ENCODE measurements at places on chromosomes 6 and 20.

DNA sequence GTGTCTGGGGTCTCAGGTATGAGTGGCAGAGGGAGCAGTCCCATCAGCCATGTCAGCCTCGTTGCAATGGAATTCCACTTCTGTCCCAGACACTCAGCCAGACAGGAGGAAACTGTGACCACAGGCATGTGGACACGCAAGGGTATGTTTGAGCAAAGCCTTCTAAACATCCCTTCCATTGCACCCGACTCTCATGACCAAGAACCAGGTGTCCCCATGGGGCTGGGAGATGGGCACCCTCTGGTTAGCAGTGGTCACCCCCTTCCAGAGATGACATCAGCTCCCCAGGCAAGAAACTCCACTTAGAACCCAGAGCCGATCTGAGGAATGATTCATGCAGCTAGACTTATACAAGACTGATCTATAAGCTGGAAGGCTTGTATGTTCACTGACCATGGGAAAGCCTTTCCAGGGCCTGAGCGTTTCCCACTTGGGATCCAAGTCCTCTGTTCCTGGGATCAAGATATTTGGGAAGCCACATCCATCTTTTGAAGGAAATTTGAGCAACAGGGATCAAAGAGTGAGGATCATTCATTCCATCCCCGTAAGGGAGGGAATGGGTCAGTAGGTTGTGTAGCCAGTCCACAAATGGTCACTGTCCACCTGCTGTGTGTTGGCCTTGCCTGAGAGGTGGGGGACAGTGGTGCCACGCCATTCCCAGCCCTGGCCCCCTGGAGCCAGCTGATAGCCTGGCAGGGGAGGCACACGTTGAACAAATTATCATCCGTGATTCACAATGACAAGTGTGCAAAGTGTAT, 3.9 kb upstream of the MRGBP start:
- DNase-seq, result no peak

- no peak for DNase-seq
These were observed 149.6 kb downstream of the DTNBP1 start for GRCh38 chr6:15513131-15513771.

- no peak for DNase-seq
These were observed 159.1 kb upstream of the PDE7B start for GRCh38 chr6:135692426-135692825.

- DNase-seq, result peak; percentile 80
These were observed 4.5 kb upstream of the SPDEF start for GRCh38 chr6:34560366-34561226.

GRCh38 chr6:21352131-21352530, 241.4 kb upstream of the SOX4 start:
- DNase-seq, result no peak

Measured in endodermal cell (in vitro differentiated cells).